Activated T-cell treated with anti-CD3 and anti-CD28 coated beads, Interleukin-2, amount 50 U/mL, for 4 hours (primary cell): ENCODE measurements at places on chromosomes 13 and 19.

GRCh38 chr19:595326-596262, 5.9 kb downstream of the HCN2 start:
- DNase-seq: no peak

- DNase-seq: no peak
These were observed 991 bp downstream of the OBI1 start for GRCh38 chr13:78657699-78658629.

GRCh38 chr19:4473011-4473762, 1.1 kb downstream of the HDGFL2 start:
- no peak for DNase-seq

- DNase-seq: no peak
These were observed 79.5 kb upstream of the SERP2 start for GRCh38 chr13:44293908-44294735.

GRCh38 chr19:48806518-48806817, 4.4 kb downstream of the BCAT2 start:
- DNase-seq: peak; percentile 18

- DNase-seq: no peak
These were observed 283.1 kb downstream of the TDRD3 start for GRCh38 chr13:60679928-60680694.

GRCh38 chr13:77423296-77423695, 96.4 kb upstream of the MYCBP2 start:
- DNase-seq: no peak

DNA sequence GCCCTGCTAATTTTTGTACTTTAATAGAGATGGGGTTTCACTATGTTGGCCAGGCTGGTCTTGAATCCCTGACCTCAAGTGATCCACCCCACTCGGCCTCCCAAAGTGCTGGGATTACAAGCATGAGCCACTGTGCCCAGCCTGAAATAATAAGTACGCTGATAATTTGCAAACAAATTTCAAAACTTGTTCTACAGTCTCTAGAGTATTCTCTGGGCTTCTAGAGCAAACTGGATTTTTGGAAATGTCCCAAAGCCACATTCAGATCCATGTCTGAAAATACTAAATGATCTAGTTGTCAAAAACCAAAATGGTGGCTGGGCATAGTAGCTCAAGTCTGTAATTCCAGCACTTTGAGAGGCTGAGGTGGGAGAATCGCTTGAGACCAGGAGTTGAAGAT, 39.9 kb upstream of the PSPC1 start:
- DNase-seq: no peak

- DNase-seq: no peak
These were observed 188.1 kb downstream of the NHLRC3 start for GRCh38 chr13:39226359-39226758.

GRCh38 chr19:39389631-39390414, 1.1 kb downstream of the PAF1 start:
- no peak for DNase-seq

DNA sequence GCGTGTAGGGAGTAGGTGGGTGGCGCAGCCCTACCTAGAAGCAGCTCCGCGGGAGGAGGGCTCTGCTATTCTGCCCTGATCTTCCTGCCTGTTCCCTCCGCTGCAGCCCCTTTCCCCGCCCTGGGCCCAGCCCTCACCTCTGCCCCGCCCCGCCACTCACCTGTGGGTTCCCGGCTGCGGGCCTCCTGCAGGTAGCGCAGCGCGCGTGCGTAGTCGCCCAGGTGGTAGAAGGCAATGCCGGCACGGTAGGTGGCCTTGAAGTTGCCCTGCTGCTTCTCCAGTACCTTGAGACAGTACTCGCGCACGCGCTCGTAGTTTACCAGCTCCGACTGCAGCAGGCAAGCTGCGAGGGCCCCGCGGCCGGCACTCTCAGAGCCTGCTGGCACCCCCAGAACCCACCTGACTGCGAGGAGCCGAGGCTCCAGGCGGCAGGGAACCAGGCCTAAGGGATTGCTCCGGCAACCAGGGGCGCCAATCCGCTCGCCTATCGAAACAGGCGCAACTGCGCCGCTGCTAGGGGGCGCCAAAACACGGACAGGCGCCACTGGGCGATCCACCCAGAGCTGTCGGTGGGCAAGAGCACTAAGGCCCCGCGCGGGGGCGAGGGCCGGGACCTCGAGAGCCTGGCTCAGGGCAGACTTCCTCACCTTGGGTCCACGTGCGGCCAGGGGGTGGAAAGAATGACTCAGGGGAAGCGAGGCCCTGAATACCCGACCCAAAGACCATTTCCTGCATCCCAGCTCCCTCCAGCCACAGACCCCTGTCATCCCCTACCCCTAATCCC, 965 bp downstream of the TTC9B start:
- no peak for DNase-seq

- no peak for DNase-seq
These were observed 79.6 kb downstream of the FGF14 start for GRCh38 chr13:102322211-102322610.

DNA sequence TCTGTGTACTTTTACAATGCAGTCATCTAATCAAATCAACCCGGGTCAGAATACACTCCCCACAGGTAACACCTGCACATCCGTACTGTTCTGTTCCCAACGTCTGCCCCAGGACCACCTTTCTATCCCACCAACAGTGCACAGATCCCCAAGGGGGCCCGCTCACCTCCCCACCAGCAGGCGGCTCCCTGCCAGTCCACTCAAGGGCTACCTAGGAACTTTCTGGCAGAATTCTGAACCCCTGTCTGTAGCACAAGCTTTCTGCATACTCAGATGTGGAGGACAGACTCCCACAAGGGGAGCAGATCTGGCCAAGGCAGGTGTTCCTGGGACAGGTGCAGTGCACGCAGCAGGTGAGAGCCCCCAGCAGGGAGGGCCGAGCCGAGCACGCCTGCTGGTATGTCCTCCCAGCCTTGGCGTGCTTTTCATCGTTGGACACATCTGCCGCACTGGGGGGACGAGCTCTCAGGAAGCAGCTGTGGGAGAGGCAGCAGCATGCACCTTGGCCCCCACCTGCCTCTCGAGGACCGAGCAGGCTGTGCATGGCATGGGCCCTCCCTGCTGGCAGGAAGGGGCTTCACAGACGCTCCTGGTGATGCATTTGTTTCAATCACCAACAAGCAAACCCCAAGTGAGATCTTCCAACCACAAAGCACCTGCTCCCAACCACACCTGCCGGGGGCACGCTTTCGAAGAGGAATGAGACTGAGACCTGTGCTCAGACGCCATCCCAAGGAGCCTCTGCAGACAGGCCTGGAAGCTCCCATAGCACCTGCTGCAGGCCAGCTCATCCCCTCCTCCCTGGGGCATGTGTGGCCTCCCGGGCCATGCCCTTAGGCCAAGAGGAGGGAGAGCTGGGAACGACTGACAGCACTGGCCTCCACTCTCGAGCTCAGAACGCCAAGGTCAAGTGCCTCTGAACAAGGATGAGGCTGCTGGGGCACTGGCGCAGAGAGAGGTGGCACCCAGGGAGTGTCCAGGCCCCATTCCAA, 35.9 kb downstream of the RAB20 start:
- no peak for DNase-seq

DNA sequence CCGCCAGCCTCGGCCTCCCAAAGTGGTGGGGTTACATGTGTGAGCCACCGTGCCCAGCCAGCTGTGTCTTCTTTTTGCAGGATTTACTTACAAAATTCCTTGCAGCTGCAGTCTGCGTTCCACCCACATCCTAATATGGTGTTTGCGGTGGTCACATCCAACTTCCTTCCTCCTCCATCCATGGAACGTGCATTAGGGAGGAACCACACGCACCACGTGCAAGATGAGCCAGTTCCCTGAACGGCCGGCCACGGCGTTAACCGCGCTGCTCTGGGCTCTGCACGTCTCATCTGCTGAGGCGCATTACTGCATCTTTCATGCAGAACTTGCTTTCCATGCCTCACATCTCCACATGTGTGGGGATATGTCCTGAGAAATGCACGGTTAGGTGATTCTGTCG, 13.0 kb upstream of the SIGLEC11 start:
- no peak for DNase-seq

DNA sequence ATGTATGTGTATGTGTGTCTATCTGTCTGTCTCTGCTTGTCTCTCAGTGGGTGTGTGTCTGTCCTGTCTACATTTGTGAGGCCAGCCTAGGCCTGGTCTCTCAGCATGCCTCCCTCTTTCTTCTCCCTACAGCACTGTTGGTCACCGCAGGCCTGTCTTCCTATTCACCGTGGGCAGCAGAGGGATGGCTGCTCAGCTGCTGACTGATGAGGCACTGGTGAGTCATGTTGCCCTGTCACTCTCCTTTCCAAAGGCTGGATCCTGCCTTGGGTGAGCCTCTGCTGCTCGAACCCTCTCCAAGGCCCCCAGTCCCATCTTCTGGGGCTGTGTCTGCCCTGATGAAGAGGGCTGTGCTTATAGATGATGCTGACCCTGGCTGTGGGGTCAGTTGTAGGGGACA, 6.3 kb downstream of the ZNF71 start:
- DNase-seq: no peak

DNA sequence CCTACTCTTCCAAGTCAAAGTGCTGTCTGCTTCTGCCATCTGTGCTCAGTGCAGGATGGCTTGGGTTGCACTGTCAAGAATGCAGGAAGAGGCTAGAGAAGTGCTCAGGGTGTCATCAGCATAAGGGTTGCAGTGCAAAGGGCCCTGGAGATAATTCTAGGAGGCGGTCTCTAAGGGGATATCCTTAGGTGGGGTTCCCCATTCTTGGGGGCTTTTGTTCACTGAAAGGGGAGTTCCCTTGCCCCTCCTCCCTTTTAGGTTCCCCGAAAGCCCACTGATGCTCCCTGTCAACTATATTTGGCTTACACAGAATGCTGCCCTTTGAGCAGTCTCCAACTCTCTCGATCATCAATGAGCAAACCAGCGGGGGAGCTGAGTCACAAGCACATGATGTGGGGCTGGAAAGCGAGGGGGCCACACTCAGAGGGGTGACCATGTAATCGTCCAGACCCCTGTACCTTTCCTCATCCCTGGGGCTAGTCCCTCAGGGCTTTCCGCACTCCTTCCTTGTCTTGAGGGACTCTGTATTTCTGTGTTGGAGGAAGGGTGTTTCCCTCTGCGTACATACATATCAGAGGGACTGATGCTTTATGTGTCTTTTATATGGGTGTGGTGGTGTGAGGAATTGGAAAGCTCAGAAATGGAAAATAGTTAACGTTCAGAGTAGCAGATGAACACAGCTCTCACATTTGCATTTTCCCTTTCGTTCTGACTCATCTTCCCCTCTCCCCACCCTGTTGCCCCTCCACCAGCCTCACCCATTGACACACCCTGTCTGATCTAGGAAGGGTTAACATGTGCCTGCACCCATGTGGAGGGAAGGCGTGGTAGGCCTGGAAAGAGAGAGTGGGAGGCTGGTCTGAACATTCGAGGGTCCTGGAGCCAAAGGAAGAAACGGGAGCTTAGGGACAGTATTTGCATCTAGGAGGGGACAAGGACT, 6.7 kb downstream of the ZBTB32 start:
- DNase-seq: peak; percentile 50

DNA sequence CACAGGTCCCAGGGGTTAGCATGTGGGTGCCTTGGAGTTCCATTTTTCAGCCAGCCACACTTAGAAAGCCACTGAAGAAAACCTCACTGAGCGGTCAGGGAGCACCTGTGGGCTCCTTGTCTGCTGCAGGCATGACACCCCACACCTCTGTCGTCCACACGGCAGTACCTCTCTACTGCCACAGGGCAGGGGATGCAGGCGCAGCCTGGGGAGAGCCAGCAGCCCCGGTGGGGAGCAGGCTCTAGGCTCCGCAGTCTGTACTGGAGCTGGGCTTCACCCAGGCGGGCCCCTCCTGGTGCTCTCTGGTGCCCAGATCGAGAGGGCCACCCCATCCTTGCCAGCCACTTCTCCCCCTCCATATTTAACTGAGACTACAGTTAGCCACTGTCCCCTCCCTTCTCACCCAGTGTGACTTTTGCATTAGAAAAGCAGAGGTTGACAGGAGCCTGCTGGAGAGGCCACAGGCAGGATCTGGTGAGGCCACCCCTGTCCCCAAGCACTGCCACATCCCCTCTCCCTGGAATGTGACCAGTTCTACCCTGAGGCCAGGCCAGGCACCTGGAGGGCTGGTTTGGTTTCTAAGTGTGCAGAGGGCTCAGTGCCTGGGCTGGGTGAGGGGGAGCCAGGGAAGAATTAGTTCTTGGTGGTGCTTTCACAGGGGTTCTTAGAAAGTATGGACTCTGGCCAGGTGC, 104.4 kb downstream of the KDM4B start:
- no peak for DNase-seq

- DNase-seq: no peak
These were observed 3.4 kb downstream of the CCNE1 start for GRCh38 chr19:29815231-29815630.

DNA sequence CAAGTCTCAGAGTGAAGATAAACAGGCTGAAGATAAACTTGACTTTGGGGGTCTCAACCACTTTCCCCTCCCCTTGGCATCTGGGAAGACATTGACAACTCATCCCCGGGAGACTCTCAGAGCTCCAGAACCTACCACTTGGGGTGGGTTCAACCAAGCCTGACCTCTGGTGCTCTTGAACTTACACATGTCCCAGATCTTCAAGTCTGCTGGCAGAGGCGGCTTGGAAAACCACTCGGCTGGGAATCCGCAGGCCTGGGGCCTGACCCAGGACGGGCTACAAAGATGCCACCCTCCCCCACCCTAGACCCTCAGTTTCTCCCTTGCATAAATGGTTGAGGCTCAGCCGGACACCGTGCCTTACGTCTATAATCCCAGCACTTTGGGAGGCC, 512 bp downstream of the LRRC8E start:
- DNase-seq: no peak

DNA sequence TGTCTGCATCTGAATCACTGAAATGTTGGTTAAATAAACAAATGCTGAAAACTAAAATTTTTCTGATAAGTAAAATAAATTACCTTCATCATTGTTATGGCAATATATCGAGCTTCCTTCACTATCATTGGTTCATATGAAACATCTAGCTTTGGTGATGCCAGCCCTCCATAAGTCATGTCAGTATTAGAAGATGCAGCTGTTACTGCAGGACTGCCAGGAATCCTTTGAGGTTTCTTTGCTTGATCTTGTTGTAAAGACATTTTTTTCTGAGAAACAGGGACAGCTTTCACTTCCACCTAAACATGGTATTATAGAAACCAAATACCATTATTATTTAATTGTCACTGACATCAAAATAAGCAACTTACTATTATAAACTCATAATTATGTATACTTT, 123.7 kb upstream of the FBXL3 start:
- no peak for DNase-seq

- no peak for DNase-seq
These were observed 494.6 kb downstream of the MYO16 start for GRCh38 chr13:109123971-109124370.

DNA sequence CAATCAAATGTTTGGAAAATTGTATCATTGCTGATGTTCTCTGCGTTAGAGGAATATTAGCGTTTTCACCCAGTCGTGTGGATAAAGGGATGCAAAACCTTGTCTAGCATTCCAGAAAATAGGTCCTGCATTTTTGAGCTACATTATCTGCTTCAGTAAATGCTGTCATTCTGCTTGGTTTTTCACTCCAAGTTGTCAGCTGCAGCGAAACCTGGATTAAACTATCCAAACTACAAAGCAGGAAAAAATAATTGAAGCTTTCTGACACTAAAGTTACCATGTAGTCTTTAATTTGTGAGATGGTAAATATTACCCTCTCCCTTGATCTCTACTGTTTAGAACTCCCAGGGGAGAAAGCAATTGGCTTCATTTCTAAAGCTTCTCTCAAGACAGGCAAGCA, 1795.5 kb upstream of the PRR20A start:
- no peak for DNase-seq
